ENCODE measurements at places on chromosomes 12 and 14. TPM values are rescaled to one million over a fixed set of nuclear protein-coding genes. Genes with fewer than 3 reads are reported as not detected.

GRCh38 chr12:2137711-2138110 is 84.9 kb downstream of the CACNA1C start:
- DNase-seq, result peak; percentile 70

DNA sequence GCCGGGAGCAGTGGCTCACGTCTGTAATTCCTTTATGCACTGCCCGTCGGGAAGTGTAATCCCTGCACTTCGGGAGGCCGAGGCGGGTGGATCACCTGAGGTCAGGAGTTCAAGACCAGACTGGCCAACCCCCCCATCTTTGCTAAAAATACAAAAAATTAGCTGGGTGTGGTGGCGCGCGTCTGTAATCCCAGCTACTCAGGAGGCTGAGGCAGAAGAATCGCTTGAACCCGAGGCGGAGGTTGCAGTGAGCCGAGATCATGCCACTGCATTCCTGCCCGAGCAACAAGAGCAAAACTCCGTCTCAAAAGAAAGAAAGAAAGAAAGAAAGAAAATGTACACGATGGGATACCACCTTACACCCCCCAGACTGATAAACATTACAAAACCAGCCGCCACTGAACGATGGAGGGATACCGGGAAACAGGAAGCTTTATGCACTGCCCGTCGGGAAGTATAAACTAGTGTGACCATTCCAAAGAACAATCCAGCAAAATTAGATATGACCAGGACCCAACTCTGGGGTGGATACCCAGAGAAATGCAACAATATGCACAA is 1.1 kb downstream of the ABCD4 start:
- no peak for DNase-seq

DNA sequence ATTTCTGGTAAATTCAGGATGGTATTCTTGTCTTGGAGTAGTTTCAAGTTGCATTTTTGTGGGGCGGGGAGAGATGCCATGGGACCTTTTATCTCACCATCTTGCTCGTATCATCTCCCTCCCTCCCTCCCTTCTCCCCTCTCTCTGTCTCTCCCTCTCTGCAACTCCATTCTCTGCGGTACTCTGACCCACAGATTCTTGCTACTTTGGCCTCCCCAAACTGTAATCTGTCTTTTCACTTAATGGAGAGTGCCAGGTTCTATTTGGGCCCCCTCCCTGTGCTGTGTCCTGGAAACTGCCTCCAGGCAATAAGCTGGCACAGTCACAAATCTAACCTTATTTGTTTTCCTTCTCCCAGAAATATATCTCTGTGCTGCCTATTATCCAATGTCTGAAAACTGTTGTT is 175.2 kb downstream of the PAWR start:
- DNase-seq, result no peak

GRCh38 chr14:44204061-44204835 is 302.8 kb downstream of the FSCB start:
- no peak for DNase-seq

DNA sequence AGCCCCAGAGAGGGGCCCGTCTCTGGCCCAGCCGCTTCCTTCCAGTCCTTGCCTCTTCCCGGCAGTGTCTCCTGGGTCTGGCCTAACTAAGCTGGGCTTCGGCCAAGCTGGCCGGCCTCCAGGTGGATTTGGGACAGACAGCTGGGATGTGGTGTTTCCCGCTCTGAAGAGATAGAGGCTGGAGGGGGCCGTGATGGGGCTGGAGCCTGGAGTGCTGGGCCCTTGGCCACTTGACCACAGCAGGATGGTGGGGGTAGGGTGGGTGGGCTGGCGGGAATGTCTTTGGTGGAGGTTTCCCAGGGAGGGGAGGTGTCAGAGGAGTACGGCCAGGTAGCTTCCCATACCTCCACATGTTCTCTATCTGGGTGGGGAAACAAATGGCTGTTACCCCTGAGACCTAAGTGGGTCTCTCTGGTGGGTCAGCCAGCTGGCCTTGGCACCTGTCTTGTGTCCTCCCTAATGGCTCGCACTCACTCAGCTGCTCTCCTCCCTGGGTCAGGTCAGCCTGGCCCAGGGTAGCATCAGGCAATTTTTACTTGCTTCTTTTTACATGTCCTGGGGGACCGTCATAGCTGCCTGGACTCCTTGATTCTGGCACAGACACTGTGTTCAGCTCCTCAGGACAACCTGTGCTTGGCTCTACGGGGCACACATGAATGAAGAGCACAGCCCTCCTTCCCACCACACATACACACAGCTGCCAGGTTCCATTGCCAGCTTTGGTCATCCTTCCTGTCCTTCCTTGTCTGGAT is 19.8 kb upstream of the PGF start:
- peak; percentile 85 for DNase-seq

GRCh38 chr14:105541218-105541875 is 15.0 kb downstream of the TMEM121 start:
- no peak for DNase-seq

GRCh38 chr12:113521708-113522107 is 50.0 kb upstream of the LHX5 start:
- DNase-seq, result no peak

- DNase-seq, result no peak
These were observed 195.9 kb upstream of the PARP11 start for GRCh38 chr12:4068981-4069669.

DNA sequence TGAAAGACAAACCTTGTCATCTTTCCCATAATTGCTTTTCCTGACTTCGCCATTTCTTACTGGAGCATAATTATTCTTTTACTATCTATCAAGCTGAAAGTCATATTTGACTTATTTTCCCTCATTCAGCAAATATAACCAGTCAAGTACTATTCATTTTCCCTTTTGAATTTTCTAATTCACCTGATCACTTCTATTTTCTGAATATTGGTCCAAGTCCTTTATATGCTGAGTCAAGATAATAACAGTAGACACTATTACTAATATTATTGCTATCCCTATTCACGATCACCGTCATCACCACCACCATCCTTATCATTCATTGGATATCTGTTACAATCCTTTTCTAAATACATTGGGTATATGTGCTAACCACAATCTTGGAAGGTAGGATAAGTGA is 728.0 kb downstream of the NOVA1 start:
- no peak for DNase-seq

DNA sequence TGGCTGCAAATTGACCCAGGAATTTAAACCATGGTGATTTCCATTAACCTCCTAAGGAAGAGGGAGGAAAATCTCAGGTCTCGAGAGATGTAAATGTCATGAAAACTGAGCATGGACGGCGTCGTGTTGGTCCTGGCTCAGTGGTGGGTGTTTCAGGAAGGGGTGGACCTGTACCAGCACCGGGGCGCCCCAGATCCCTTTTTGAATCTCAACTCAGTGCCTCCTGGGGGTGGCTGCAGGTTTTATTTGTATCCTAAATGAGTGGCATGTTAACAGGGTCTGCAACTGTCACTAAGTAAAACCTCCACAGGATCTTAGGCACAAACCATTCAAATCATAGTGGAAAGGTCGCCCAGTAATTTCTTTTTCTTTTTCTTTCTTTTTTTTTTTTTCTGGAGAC is 101.3 kb downstream of the ASCL4 start:
- DNase-seq, result no peak

- no peak for DNase-seq
These were observed 133.7 kb downstream of the MDGA2 start for GRCh38 chr14:47541662-47542061.

GRCh38 chr12:91947459-91947858 is 198.2 kb downstream of the BTG1 start:
- no peak for DNase-seq

DNA sequence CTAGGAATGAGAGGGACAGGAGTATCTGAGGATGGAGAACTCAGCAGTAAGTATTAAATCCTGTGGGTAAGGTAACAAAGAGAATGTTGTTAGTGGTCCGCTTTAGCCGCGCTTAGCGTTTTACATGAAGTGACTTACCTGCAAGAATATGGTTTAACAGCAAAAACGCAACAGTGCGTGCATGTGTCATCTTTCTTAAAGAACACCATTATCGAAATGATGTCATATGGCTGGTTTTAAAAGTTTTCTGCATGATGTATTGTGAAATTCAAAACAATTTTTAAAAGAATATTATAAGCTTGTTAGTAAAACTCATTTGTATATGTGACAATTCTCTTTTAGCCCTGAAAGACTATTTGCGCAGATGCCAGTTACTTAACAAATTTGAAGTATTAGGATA is 1.7 kb downstream of the LEMD3 start:
- no peak for DNase-seq

- DNase-seq, result no peak
These were observed 456.9 kb upstream of the TMEM132C start for GRCh38 chr12:127810041-127810440.

DNA sequence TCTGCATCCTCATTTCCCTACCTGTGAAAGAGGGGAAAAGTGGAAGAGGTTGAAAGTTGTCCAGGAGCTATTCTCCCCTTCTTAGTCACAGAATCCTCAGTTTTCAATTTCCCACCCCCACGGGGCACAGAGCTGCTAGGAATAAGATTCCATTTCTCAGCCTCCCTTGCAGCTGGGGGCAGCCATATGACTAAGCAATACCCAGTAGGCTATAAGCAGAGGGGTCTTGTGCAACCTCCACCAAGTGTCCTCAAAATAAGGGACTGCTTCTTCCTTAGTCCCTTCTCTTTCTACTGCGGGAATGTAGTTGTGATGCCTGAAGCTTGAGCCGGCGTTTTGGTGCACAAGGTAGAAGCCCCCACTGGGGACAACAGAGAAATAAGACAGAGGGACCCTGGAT is 40.9 kb downstream of the VWF start:
- DNase-seq, result no peak

DNA sequence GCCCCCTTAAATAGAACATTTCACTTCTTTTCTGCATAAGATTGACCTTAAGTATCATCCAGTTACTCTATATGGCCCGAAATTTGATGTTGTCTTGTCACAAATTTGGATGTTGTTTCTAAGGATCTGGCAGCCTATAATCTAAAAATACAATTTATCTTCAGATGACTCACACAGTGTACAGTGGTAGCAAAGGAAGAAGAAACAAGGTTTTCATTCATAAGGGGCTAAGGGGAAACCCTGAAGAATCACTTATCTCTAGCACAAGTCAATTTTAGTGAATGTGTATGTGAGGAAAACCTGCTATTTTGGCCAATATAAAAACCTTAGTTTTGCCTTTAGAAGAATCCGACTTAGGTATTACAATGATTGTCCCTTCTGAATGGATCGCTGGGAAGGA is 606.3 kb upstream of the LRFN5 start:
- no peak for DNase-seq

GRCh38 chr12:49403971-49404450 is 36.7 kb downstream of the SPATS2 start:
- no peak for DNase-seq

DNA sequence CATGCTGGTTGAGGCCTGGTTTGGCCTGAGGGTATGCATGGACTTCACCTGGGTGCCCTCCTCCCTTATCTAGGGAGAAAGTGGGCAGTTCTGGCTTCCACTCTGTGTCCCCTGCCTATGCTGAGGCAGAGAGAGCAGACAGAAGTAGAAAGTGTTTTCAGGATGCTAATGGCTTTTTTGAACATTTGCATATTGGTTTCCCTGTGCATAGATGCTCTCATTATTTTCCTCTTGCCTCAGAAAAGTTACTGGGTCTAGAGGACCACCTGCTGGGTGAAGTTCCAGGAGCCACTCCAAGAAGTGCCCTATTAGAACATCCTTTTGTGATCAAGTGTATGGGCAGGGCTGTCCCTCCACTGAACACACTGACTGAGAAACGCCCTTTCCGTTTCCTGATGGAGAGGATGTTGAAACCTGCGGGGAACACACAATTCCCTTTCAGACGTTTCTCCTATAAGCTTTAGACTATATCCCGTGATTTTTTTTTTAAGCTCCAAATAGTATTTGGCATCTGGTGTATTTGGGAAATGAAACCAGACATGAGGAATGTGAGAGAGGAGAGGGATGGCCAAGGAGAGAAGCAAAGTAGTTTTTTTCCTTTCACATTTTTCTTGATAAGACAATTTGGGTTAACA is 66.6 kb downstream of the DAAM1 start:
- peak; percentile 73 for DNase-seq

- DNase-seq, result no peak
These were observed 145.7 kb upstream of the MDGA2 start for GRCh38 chr14:47821135-47821534.

IGFBP6 gene
- total RNA-seq, result 358 TPM

CAPZA3 gene
- total RNA-seq, result not detected

ARHGAP9 gene
- total RNA-seq, result 4.2 TPM

SLC25A21 gene
- total RNA-seq, result 0.55 TPM

VWF gene
- 331 TPM for total RNA-seq

B4GALNT1 gene
- total RNA-seq, result 3.5 TPM

Measured in right atrium auricular region (tissue), 2 donors.